Non-pigmented ciliary epithelial cell (primary cell): ENCODE measurements at places on chromosomes 16 and 17.

DNA sequence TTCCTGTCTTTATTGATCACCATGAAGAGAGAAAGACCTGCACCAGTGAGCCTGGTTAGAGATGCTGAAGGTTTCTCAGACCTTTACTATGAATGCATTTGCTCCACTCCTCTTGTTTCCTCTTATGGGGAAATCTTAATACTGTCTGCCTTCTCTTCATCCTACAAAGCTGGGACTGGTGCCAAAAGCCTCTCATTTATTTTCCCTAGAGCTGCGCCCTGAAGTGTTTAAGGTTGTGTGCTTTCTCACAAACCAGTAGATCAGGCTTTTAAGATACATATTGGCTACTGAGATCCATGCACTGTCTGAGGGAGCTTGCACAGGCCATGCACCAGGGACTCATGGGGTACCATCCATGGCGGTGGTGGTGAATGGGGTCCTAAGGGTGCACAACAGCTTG lies 286.1 kb upstream of the PMFBP1 start:
- no peak for DNase-seq

DNA sequence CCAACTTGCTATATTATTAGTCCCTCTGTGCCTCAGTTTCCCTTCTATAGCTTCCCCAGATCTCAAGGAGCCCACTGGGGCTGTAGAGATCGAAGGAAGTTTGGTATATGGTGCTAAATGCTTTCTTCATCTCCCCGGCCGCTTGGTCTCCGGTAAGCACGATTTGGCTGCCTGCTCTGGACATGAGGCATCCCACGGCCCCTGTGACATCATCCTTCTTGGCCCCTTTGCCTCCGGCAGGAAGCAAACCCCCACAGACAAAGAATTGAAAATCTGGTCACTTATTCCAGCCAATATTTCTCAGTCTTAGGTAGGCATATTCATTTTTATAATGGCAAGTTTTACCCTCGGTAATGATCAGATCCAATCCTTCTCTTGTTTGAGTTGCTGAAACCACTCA lies 65.8 kb downstream of the WSCD1 start:
- DNase-seq, result no peak

GRCh38 chr17:17119106-17119505 lies 76.8 kb downstream of the MPRIP start:
- no peak for DNase-seq

DNA sequence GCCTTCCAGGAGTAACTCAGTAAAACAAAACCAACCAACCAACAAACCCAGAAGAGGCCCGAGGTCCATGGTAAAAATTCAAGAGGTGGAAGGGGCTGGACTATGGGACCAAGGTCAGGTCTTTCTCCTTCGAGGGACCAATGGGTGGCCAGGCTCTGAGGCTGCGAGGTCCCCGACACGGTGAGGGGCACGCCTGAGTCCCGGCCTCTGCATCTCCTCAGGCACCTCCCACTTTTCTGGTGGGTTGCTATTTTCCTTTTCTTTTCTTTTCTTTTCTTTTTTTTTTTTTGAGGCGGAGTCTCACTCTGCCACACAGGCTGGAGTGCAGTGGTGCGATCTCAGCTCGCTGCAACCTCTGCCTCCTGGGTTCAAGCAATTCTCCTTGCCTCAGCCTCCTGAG lies 18.0 kb downstream of the CD7 start:
- DNase-seq, result no peak

GRCh38 chr17:82812601-82813000 lies 27.2 kb downstream of the ZNF750 start:
- DNase-seq, result no peak

DNA sequence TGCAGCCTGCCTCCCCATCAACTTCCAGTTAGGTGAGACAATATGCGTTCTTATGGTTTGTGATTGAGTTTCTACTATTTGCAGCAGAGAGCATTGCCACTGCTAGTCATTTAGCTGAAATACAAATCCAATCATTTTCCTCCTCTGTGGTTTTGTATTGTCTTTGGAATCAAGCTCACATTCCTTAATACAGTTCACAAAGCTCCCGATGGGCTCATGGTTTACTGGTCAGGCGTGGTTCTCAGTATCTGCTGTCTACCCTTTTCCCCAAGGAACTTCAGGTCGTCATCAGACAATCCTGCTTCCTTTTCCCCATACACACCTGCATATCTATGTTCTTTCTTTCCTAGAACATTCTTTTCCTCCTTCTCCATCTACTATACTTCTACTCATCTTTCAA lies 69.6 kb upstream of the GAS7 start:
- DNase-seq, result no peak

DNA sequence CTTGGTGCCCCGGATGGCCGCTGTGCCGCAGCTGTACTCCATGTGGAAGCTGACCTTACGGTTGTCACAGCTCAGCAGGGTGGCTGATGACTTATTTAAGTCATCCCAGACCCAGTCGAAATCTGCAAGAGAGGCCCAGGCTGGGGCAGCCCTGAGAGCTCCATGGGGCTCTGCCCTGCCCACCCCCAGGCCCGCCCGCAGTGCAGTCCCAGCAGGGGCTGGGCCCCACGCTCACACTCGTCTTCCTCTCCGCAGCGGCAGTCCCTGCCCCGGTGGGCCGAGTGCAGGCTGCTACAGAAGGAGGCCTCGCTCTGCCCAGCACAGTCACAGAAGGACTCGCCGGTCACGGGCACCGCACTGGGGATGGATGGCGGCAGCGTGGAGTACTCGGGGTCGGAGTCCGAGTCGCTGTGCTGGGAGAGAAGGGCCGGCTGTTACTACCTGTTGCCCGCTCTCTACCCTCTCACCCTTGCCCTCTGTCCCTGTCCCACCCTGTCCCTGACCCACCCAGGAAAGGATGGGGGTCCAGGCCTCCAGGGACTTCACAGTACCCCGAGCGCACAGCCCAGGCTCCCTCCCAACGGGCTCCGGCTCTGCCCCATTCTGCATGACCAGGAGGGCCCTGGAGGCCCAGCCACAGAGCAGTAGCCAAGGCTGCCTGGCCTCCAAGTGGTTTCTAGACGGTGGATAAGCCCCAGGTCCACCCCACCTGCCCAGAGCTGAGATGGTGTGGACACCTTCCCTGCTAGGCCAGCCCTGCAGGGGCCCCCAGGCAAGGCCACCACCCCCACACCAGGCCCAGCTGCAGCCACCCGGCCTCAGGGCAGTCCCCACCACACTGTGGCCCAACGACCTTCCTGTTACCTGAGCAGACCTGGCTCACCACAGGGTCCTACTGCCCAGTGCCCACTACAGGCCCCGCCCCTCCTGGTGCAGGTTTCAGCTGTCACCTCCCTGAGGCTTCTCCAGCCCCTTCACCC lies 3.9 kb downstream of the SPSB3 start:
- no peak for DNase-seq

DNA sequence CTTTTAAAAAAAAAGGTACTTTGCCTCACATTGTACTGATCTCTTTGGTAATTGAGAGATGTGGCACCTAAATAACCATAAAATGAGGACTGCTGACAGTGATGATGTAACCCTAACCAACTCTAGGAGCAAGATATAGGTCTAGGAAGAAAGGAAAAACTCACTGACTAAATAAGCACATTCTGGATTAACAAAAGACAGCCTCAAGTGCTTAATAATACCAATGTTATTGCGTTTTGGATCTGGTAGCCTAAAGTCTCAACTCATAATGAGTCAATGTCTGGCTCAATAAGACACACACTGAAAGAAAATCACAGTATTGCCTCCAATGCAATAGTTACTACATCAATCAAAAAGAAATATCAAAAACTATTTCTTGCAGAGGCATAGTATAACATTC lies 3.0 kb downstream of the ERN1 start:
- no peak for DNase-seq

- DNase-seq, result no peak
These were observed 1.3 kb downstream of the RILP start for GRCh38 chr17:1648173-1648962.

DNA sequence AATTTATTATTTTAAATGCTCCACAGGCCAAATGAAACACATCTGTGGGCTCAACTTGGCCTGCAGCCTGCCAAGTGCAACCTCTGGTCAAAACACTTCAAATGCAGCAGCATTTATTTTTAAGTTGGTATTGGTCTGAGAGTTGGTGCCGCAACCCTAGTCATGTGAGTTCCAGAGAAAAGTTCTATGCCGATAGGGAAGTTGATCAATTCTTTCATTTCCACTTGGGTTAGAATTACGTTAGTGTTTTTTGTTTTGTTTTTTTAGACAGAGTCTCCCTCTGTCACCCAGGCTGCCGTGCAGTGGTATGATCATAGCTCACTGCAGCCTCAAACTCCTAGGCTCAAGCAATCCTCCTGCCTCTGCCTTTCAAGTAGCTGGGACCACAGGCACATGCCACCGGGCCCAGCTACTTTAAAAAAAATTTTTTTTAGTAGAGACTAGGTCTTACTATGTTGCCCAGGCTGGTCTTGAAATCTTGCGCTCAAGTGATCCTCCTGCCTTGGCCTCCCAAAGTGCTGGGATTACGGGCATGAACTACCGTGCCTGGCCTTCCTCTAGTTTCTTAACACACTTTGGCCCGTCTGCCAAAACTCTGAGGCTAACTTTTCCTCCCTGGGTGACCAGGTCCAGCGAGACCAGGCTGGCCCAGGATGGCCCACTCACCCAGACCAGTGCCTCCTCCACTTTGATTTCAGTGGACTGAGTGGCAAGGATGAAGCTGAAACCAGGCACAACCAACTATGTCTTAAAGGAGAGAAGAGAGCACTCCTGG lies 221.1 kb downstream of the MRTFB start:
- no peak for DNase-seq

GRCh38 chr17:29138971-29139691 lies 41.1 kb downstream of the MYO18A start:
- no peak for DNase-seq

DNA sequence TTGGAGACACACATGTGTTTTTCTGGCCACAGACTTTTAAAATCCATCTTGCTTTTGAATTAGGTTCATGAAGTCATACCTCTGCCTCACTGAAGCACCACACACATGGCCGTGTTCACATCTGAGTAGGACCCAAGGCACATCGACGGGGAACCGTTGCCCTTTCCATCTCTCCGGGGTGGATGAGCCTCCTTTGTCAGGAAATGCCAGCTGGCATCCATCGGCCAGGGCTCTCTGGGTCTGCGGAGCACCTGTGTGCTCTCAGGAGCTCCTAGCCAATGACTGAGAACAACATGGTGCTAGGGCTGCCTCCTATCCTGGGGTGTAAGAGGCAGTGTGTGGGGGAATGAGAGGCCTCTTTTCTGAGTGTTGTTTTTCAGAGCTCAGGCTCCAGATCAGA lies 24.5 kb upstream of the NKD1 start:
- no peak for DNase-seq

- no peak for DNase-seq
These were observed 610.1 kb downstream of the TOX3 start for GRCh38 chr16:51936846-51937245.

DNA sequence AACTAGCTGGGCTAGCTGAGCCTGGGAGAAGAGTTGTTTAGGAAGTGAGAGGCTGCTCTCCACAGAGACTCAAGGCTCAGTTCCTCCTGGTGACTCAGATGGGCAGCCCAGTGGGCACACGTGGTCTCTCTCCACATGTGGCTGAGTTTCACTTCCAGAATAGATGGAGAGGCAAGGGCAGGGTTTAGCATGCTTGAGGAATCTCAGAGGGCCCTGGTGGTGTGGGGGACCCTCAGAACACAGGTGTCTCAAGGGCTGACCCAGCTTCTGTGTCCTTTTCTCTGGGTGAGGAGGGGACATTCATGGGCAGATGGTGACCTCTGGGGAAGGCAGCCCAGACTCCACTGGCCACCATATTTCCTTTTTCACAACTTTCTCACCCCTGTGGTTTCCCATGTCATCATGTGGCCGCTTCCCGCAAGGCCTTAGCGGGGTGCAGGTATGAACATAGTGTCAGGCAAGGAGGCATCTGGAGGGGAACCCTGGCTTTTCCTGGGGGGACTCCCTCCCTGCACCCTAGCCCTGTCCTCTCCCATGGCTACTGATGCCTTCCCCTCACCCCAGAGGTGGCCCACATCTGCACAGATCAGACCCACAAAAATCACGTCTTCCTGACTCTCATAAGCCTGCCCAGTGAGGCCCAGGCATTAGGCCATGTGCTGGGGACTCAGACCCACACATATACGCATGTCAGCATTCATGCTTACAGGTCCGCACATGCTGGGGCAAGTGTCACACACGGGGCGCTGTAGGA lies 3.3 kb downstream of the GRN start:
- no peak for DNase-seq

GRCh38 chr16:29984764-29985147 lies 10.7 kb downstream of the HIRIP3 start:
- DNase-seq, result no peak

DNA sequence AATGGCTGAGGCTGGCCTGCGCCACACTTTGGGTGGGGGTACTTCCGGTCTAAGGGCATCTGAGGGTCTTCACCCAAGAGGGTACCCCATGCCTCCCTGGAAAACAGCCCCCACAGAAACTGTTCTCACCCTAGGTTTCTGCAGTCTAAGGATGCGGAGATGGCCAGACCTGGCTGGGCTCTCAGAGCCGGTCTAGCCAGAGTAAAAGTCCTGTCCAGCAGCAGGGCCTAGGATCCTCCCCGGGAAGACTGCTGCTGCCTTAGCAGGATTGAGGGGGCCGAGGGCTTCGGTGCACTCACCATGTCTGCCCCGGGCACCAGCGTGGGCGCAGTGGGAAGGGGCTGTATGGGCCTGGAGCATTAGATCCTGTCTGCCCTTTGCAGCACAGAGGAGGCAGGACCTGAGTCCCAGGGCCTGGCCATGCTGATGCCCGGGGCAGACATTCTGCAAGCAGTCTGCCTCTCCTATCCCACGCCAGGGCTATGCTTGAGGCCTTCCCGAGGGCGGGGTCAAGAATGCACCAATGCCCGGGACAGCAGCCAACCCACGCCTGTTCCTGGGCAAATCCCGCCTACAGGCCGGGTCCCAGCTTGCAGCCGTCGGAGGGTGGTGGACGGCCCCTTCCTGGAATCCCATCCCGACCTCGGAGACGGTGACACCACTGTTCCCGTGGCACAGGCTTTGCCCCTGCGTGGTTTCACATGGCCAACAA lies 54.7 kb downstream of the CBFA2T3 start:
- no peak for DNase-seq

DNA sequence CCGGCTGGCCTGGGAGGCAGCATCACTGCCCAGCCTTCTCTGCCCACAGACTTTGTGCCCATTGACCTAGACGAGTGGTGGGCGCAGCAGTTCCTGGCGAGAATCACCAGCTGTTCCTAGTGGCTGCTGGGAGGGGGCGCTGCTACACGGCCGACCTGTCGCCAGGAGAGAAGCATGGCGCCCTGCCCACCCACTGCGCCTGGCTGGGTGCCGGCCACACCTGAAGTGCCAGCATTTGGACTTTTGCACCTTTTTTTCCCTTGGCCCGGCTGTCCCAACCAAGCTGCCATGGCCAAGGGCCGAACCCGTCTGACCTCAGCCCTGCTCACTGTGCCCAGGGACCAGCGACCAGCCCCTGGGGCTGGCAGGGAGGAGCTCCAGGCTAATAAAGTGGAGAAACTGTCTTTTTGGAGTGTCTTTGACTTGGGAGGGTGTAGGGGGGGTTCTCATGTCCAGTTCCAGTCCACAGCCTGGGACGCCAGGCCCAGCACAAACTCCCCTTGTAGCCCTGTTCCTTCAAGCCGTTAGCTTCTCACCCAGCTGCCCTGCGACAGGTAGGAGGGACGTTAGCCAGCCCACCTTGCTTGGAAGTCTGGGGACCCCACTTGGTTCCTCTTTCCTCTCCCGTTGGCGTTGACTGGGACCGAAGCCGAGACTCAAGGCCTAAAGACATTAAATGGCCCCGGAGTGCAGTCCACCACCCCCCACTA lies 939 bp upstream of the WDR90 start:
- DNase-seq, result no peak
